ENCODE measurements at places on chromosomes 6 and 20.

- DNase-seq = no peak
Measured at GRCh38 chr6:132412656-132413498, 11.6 kb upstream of the MOXD1 start.

DNA sequence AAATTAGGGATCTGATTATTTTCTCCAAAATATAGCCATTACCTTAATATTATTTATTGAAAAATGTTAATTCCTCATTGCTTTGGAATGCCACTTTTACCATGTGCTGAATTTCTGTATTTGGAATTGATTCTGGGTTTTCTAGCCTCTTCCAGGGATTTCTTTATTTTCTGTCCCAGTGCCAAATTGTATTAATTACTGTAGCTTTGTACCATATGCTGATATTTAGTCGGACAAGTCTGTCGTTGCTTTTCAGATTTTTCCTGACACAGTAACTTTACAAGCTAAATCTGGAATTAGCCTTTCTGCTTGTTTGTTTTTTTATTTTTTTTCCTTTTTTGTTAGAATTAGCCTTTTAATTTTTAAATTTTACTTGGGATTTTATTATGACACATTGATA, 10.9 kb upstream of the TMEM14B start:
- DNase-seq = no peak

DNA sequence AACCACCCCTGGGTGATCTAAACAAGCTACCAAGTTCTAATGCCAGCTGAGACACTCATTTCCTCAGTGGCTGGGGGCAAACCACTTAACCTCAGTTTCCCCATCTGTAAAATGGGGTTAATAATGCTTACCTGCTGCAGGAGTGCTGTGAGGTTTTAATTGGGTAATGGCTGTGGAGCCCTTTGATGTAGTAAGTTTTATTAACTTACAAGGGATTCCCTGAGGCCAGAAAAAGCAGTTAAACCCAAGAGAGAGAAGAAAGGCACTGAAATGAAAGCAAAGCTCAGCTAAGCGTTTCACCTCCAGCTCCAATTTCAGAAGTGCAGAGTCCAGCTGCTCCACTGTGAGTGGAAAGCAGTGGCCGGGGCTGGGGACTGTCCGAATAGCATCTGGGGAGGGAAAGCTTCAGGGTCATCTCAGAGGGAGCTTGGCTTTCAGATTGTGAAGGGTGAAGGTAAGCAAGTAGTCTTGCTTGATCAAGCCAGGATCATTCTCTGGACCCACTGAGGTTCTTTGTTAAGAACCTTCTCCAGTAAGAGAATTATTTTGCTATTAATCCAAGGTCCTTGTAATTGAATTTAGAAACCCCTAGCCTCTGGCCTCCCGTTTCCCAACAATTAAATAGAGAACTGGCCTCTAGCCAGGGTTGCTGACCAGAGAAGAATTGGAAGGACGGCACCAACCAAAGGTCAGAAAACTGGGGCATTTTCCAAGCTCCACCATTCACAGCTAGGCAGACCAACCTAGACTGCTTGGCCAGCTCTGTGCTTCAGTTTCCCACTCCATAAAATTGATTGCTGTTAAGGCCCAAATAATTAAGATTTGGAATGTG, 20.9 kb upstream of the TCP11 start:
- DNase-seq = no peak

- no peak for DNase-seq
Measured at GRCh38 chr6:72559555-72559954, 62.3 kb upstream of the KCNQ5 start.

DNA sequence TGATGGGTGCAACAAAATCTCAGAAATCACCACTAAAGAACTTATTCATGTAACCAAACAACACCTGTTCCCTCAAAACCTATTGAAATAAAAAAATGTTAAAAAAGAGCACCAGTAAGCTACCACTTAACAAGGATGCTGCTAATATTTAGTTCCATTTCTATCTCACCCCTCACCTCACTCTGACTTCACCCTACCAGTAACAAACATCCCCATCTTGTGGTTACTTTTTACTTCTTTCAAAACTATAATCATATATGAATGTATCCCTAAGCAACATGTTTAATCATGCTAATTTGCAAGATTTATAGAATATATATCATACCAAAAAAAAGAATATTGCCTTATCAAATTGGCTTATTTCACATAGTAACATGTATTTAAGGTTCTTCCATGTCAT, 27.4 kb upstream of the SLC24A3 start:
- DNase-seq = no peak

GRCh38 chr6:133764754-133765208, 124.1 kb upstream of the TCF21 start:
- no peak for DNase-seq

- no peak for DNase-seq
Measured at GRCh38 chr6:45801471-45802289, 214.0 kb downstream of the CLIC5 start.

DNA sequence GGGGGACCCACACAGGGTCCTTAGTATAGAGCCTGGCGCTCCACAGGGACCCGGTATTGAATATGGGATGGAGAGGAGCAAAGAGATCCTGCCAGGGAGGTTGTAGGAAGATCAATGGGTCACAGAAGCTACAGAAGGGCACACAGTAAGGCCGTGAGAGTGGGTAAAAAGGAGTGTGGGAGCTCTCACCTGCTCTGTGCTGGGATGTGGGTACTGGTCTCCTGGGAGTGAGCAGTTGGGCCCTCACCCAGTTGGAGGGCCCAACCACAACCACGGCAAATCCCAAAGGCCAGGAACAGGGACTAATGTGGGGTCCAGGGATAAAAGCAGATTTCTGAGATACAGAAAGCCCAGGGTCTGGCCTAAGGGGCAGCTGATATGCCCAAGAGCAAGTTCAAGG, 73.4 kb upstream of the RNF24 start:
- no peak for DNase-seq

DNA sequence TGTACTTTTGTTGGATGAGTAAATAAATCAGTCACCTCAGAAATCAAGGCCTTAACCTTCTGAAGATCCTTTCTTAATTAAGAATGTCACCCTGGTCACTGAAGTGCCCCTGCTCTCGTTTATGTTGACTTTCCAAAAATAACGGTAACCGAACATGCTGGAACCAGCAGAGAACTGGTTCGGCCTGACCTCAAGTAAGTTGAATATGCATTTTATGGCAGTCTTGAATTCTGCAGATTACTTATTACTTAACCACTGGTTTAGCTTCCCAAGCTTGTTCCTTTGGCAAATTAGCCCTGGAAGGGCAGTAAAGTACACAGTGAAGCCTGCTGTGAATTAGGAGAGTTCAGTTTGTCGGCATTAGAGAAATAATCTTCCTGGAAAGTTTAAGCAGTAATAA, 12.2 kb downstream of the MAPRE1 start:
- DNase-seq = no peak

- DNase-seq = no peak
Measured at GRCh38 chr20:35145141-35145564, 2.0 kb downstream of the EDEM2 start.

GRCh38 chr20:51070621-51071020, 47.7 kb upstream of the KCNG1 start:
- no peak for DNase-seq

DNA sequence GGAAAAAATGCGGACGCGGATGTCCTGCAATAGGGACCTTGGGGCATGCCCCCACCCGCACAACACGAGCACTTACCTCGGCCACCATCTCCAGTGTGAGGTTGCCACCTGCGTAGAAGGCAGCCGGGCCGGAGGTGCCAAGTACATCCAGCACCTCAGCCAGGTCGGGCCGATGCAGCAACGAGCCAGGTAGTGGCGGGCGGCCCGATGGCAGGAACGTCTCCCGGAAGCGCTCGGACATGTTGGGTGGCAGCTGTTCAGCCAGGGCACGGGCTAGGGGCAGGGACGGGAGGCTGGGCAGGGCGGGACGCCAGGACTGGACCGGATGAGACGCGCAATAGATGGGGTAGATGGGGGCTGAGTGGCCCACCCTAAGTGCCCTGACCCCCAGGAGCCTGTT, 13.3 kb downstream of the GGT7 start:
- no peak for DNase-seq

GRCh38 chr6:10421158-10421920, 6.5 kb upstream of the TFAP2A start:
- DNase-seq = no peak

- DNase-seq = no peak
Measured at GRCh38 chr20:21189761-21190523, 64.1 kb downstream of the KIZ start.

DNA sequence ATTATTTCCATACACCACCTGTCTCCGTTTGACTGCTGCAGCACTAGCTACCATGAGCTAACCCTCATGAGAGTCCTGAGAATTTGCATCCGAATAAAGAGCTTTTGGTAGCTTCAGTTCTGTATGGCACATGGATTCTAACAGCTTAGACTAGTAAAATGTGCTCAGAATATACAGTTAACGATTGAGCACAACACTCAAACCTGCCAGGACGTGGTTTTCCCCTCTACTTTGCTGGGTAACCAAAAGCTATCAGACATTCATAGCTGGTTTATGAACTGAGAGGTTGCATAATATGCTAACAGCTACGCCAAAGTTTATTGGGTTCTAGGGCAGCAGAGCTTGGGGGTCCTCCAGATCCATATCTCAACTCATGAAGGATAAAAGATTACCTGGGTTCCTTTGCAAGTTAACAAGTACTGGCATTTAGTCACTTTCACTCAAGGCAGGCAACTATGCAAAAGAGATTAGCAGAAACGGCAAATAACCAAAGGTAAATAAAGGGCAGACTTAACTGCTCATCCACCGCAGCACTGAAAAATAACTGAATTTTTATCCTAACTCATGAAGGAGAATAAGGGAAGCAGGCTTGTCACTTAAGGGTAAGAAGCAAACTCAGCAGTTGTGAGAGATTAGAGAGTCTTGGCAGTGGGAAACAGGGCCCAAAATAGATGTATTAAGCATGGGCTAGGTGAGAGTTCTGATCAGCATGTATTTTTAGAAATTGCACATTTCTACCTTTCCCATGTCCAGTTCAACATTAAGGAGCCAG, 29.4 kb downstream of the NUDT3 start:
- no peak for DNase-seq

GRCh38 chr6:27767851-27768250, 144.3 kb downstream of the OR2B2 start:
- no peak for DNase-seq

GRCh38 chr6:42429042-42429585, 22.6 kb downstream of the TRERF1 start:
- DNase-seq = no peak

Data from cortex of kidney (tissue), 1 donor.